ENCODE measurements at places on chromosomes 6 and 20.

GRCh38 chr6:115592025-115592424 lies 468.7 kb downstream of the FRK start:
- no peak for DNase-seq

DNA sequence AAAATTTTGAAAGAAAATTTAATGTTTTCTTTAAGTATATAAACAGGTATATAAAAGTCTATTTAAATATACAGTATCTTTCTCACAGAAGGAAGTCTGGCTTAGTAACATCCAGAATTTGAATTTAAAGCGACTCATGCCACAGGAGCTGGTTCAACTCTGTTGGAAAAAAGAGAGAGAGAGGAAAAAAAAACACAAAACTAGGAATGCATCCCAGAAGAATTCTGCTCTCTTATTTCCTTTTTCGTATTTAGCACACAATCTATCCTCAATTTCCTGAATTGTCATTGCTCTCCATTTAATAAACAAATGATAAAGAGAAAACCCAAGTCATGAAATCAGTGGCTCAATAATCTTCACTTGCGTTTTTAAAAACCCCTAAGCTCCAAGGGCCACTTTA lies 107.5 kb upstream of the SCAF8 start:
- DNase-seq: no peak

GRCh38 chr6:107617341-107617932 lies 127.5 kb downstream of the SOBP start:
- DNase-seq: no peak

DNA sequence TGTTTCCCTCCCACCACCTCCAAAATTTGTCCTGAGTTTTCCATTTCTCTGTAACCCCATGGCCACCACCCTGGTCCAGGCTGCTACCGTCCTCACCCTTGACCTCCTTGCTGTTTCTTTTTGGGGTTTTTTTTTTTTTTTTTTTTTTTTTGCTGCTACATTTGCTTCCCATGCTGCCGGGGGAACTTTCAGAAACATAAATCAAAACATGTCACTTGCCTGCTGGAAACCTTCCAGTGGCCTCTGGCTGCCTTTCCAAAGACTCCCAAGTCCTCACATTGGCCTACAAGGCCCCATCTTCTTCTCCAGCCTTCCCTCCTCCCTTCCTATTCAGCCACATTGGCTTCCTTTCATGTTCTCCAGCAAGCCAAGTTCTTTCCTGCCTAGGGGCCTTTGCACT lies 50.4 kb upstream of the PTGIS start:
- no peak for DNase-seq

DNA sequence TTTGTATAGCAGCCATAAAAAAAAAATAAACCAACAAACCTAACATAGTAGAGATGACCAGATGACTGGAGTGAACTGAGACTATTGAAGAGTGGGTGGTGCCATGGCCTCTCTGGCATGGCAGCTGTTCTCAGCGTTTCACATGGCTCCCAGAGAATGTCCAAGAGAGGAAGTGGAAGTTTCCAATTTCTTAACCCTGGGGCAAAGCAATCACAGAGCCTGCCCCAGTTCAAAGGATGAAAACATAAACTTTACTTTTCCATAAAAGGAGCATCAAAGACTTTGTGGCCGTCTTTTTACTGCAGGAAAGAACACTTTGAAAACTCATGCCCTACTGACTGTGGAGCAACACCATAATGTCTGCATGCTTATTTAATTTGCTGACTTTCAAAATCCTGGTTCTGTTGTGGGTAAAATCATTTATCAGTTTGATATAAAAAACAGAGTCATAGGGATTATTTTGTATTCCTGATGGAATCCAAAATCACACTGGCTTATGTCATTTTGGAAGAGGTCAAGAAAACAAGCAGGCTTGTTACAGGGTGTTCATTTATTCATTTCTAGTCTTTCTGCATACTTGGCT lies 165.4 kb downstream of the SLC35B3 start:
- no peak for DNase-seq

DNA sequence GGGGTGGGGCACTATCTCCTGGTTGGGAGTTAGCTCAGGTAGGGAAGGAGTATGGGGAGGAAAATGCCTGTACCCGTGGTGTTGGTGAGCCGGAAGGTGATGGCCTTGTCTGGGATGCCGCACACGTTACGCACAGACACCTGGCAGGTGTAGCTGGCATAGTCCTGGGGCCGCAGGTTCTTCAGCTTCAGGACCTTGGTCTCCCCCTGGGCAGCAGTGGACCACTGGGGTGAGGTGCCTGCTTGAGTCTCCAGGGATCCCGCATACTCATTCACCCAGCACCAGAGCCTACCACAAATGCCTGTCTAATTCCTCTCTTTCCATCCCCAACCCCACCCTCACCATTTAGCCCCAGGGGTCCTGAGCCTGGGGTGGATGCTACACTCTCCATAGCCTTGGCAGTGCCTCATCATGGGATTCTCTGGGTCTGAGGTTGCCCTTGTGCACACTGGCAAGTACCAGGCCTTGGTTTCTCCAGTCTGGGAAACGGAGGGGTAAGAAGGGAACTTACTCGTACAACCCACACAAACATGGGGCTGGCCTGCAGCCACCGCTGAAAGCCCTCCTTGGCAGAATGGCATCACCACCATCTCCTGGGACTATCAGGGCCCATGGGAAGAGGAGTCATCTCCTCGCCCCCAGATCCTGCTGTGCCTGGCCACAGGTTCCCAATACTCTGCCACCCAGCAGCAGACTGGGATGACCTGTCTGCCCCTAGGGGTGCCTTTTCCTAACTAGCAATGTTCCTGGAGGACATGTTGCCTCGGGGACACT lies 42.8 kb downstream of the MDGA1 start:
- DNase-seq: no peak

- DNase-seq: no peak
These were observed 152.4 kb upstream of the MAN1A1 start for GRCh38 chr6:119501798-119502483.

DNA sequence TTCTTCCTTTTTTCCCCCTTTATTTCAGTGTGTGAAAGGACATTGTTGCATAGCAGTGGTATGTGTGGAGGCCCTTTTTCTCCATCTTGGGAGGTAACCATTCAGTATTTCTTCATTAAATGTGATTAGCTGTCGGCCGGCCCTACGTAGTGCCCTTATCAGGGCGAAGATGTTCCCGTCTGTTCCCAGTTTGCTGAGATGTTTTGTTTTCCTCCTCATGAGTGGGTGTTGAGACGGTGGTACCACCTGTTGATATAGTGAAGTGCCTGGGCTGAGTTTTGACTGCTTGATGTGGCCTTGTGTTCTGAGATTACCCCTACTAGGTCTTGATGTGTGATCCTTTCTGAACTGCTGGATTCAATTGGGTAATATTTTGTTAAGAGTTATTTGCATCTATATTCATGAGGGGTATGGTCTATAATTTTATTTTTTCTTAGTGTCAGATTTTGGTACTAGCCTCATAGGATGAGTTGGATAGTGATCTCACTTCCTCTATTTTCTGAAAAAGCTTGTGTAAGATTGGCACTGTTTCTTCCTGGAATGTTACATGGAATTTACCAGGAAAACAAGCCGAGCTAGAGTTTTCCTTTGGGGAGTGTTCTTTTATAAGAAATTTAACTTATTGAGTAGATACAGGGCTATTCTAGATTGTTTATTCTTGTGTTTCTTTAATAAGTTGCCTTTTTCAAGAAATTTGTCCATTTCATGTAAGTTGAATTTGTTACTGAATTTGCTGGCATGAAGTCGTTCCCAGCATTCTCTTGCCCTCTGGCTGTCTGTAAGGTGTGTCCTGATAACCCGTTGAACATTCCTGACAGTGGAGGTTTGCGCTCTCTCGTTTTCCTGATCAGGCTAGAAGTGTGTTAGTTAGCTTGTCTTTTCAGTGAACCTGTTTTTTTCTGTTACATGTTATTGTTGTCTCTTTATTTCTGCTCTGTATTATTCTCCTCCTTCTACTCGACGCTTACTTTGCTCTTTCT lies 4.3 kb downstream of the MTG2 start:
- DNase-seq: no peak

DNA sequence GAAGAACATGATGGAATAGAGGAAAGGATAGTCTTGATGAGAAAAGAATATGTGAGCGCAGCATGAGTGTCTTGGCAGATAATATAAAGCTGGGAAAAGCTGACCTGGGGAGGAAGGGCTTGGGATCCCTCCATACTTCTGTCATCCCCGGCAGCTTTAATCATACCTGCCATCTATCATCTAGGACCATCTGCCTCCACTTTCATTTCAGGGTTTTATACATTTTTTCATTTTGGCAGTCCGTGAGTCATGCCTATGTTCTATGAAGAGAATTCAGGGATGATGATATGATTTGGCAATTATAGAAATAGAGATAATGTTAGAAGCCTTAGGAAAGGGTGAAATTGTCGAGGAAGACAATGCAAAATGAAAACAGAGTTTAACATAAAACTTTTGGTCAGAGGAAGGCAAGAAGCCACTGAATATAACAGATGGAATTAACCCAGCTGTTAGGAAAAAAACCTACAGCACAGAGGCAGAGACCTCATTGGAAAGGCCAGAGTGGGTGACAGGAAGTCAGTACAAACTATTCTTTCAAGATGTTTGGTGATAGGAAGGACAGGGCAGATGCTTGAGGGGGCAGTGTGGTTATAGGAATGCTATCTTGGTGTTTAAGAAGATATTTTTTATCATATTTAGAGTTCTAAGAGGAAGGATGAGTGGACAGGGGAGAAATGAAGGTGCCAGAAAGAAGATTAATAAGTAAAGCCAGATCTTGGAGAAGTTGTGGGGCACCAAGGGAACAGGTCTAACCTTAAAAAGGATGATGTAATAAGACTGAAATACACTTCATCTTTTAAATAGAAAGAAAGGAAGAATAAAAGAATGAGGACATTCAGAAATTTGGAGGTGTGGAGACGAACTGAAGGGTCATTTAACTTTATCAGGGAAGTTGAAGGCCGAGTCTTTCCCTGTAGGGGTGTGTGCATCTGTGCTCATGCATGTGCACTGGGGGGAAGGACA lies 37.8 kb downstream of the MARCKS start:
- DNase-seq: no peak

DNA sequence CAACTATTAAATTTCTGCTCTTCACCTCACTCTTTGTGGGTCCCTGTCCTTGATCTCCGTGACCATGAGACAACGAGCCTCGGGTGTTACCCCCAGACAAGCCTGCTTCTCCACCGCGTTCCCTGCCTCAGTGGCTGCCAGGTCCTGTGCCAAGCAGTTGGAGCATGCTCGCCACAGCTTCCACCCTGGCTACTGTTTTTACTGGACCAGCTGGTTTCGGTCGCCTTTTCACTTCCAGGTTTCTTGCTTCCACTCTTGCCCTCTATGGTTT lies 5.6 kb downstream of the TP53RK start:
- no peak for DNase-seq

DNA sequence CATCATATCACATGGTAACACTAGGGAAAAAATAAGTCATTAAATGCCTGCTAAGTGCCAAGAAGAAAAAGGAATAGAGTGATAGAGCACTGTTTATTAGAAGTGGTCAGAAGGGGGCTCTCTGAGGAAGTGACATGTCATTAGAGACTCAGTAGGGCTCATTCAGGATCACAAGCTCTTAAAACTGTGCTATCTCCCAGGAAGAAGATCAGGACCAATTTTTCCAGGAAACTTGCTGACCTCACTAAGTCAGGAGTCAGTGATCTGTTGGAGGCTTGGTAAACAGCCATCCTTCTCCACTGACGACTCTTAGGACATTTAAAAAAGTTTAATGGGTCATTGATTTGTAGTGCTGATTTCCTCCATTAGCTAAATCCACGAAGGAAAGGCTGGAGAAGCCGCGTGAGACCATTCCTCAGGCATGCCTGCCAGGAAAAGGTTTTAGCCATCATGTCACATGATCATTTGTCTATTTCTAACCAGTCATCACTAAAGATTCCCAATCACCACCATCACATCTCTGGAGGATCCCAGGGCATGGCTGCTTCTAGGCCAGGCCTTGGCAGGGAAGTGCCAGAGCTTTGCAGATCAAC lies 5.9 kb upstream of the PTPN1 start:
- DNase-seq: no peak

DNA sequence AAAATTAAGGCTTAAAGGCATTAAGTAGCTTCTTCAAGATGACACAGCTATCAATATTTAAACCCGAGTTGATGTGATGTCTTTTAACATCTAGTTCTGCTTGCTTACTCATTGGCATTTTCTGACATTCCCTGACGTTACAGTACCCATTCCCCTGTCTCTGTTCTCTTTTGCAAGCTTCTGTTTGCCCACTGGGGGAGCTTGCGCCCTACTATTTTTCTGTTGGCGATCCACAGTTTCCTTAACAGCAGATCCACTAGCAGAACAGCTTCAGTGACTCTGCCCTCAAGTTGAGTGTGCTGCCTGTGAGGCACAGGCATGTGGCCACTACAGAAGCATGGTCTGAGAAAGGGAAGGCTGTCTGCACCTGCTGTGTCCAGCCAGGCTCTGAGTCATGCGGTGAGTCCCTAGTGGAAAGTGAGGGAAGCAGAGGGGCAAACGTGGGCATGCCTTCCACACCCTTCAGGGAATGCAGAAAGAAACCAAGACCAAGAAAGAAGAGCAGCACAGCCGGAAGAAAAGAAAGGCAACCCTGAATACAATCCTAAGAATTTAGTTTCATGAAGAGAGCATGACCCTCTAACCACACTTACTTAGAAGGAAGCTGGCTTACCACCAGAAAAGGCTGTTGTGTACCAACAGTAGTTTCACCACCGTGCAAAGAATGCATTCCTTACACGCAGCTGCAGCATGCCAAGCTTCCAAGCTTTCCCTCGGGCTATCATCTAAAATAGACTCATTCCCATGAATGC lies 97.7 kb upstream of the VGLL2 start:
- no peak for DNase-seq

DNA sequence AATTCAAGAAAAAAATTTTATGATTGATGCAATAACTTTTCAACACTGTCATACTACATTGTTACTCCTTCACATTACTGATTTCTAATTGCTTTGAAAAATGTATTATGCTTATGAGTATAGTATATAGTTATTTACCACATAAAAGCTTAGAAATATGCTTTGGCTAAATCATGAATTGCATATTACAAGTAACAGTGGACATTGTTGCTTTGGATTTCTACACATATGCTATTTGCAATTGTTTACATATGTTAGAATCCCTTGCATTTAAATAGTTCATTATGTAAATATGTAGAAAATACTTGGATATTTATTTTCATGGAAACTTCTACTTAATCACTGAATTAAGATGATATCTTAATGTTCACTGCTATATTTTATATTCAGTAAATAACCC lies 577.5 kb downstream of the QKI start:
- DNase-seq: no peak

DNA sequence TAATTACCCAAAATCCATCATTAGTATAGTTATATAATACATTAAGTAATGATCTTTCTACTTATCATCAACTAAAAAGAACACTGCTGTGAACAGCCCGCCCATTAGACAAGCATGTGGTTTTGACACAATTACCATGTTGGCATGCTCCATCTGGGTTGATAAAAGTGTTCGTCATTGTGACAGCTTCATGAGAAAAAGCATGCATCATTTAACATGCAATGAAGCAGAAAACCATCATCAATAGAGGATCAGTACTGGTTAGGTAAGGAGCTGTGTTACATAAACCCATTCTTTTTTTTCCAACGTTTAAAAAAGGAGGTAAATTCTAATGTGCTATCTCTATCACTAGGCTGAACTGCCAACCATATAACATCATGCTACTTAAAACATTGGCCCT lies 101.9 kb downstream of the EPB41L2 start:
- no peak for DNase-seq

GRCh38 chr6:128238225-128238624 lies 282.2 kb downstream of the PTPRK start:
- no peak for DNase-seq
